ENCODE measurements at places on chromosomes 5 and 9. TPM values are rescaled to one million over a fixed set of nuclear protein-coding genes. Genes with fewer than 3 reads are reported as not detected.

The WDR38 gene
- total RNA-seq = not detected

The LURAP1L gene
- 1.9 TPM for total RNA-seq

The CCNJL gene
- total RNA-seq = 10.2 TPM

DNA sequence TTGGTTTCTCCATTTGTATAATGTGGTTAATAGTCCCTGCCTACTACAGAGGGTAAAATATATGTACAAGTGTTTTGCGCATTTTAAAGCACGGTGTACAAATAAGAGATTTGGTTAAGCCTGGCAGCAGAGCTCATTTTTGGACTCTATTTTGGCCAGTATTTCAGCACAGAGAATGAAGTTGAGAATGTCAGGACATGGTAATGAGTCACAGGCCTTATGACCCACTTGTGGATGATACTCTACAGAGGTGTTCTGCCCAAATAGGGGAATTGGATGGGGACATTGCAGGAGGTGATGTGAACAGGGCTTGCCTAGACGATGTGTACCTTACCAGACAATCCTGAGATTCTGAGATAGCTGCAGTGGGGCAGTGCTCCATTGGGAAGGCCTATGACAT, 50.6 kb downstream of the MELK start:
- no peak for DNase-seq

The FCN2 gene
- not detected for total RNA-seq

DNA sequence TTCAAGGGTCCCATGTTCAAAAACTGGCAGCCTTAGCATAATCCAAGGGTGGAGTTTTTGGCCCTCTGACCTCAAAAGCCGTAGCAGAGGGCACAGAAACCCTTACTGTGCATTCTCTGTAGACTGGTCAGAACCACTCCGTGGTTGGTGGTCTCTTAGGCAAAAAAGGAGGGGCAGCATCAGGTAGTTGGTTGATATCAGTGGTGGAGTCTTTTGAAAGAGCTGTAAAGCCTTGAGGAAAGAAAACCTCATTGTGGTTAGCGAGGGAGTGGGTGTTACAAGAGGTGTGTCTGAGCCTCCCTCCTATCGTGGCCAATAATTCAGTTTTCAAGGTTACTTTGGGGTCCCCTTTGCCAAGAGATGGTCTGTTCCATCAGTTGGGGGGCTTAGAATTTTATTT, 40.9 kb downstream of the ARHGEF28 start:
- no peak for DNase-seq

- DNase-seq = no peak
These were observed 56.3 kb downstream of the SLF1 start for GRCh38 chr5:94674490-94675382.

The NSG2 gene
- 0.30 TPM for total RNA-seq

GRCh38 chr5:137672001-137672400, 63.9 kb downstream of the KLHL3 start:
- no peak for DNase-seq

DNA sequence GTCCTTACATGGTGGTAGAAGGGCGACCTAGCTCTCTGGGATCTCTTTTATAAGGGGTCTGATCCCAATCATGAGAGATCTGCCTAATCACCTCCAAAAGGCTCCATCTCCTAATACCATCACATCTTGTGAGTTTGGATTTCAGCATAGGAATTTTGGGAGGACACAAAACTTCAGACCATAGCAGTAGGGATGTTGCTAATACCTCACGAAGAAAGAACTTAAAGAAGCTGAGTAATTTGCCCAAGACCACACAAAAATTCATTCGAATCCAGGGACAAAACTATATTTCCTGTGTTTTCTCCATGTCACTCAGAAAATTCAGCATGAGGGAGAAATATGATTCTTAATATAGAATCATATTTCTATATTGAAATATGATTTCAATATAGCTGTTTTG, 32.7 kb downstream of the MTAP start:
- no peak for DNase-seq

The TSSK1B gene
- total RNA-seq = not detected

DNA sequence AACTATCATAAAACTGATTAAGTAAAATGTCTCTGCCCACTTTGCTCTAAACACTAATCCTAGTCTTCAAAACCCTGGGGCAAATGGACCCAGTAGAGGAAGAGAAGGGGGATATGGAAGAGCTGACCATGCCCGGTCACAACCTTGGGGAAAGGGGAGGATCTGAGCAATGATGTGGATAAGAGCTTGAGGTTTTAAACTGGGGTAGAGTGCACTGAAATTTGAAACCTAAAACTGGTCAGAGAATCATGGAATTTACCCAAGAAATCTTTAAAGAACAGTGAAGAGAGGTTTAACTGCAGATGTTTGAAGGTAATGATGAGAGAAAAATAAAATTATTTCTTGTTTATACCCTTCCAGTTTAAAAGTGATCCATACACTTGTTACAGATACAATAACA, 110.8 kb downstream of the MRPS30 start:
- DNase-seq = no peak

GRCh38 chr5:151469992-151470391, 22.6 kb downstream of the SLC36A1 start:
- no peak for DNase-seq

- no peak for DNase-seq
These were observed 167.4 kb downstream of the TMEM167A start for GRCh38 chr5:82909771-82910170.

GRCh38 chr5:57718155-57718554, 235.5 kb upstream of the ACTBL2 start:
- DNase-seq = no peak

The SLC2A8 gene
- 15.0 TPM for total RNA-seq

The SPINK6 gene
- not detected for total RNA-seq

DNA sequence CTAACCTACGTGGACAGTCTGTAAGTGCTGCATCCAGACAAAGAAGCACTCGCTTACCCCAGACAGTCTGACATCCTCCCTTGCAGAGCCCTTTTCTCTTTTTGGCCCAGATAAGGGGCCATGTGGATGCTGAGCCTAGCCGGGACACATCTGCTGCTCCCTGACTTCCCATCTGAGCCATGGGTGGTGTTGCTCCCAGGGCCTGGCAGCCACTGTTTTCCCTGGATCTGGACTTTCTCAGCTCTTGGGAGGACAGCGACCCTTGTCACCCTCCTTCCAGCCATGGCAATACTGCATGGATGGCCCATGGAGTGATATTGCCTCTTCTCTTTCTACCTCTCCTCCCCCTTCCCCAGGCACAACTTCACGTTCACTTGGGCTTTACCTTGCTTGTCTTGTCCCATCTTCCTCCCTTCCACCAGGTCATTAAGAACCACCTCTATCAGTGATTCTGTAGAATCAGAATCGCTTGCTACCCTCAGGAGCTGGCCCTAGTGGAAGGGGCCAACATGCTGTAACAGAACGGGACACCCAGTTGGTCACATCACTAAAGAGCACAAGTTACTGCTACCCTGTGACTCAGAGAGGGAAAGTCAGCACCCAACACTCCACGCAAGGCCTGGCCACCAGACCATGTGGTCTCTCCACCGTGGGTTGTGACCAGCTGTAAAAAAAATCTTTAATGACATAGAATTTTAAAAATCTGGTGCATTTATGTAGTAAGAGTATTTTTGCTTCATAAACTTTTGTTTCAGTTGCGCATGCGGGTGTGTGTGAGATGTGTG, 4.4 kb downstream of the NEURL1B start:
- DNase-seq = no peak

The QRFP gene
- not detected for total RNA-seq

The GTF2H2C gene
- 16.5 TPM for total RNA-seq

- DNase-seq = no peak
These were observed 27.9 kb upstream of the IFNA14 start for GRCh38 chr9:21267485-21268346.

The SPINK4 gene
- not detected for total RNA-seq

DNA sequence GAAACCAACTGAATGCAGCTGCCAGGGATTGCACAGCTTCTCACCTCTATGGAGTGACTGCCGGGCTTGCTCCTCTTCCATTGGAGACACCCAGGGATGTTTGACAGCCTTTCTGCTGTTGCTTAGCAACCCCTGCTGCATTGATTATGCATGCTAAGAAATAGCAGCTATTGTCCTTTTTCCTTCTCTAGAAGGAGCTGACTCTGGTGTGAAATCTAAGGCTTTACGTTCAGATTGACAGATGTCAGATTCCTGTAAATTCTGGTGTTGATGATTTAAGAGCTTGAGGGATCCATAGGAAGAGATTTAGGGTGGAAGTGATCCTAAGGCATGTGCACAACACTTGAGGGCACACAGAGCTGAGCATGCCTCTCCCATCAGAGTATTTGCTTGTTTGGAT, 267.7 kb downstream of the NTRK2 start:
- DNase-seq = no peak

The C5orf58 gene
- total RNA-seq = not detected

DNA sequence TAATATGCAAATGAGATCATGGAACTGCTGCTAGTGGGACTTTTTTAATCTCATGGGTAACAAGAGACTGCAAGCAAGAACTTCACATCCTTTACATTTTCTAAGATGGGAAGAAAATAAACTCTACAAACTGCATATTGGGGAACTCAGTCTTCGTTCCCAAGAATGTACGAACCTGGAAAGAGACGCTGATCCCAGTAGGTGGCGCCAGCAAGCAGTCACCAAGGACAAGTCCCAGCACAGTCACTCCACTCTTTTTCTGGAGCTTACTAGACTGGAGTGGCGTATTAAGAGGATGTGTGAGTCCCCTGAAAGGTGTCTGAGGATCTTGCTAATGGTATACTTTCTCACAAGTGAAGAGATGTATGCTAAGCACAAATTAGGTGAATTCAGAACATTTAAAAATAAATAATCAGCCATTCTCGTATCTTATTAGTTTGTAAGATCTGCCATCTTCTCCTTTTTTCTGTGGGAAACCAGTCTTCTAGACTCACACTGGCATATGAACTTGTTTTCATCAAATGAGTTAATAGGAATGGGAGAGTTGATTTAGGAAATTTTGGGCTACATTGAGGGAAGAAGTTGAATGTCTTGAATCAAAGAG, 16.0 kb upstream of the PUM3 start:
- no peak for DNase-seq

The LCN15 gene
- total RNA-seq = 0.46 TPM

- no peak for DNase-seq
These were observed 2384.8 kb upstream of the ACO1 start for GRCh38 chr9:29999645-30000044.

The GLRA1 gene
- total RNA-seq = not detected

GRCh38 chr9:114430457-114430856, 42.7 kb upstream of the AKNA start:
- no peak for DNase-seq

GRCh38 chr5:135535420-135535819, 344 bp downstream of the NEUROG1 start:
- no peak for DNase-seq

DNA sequence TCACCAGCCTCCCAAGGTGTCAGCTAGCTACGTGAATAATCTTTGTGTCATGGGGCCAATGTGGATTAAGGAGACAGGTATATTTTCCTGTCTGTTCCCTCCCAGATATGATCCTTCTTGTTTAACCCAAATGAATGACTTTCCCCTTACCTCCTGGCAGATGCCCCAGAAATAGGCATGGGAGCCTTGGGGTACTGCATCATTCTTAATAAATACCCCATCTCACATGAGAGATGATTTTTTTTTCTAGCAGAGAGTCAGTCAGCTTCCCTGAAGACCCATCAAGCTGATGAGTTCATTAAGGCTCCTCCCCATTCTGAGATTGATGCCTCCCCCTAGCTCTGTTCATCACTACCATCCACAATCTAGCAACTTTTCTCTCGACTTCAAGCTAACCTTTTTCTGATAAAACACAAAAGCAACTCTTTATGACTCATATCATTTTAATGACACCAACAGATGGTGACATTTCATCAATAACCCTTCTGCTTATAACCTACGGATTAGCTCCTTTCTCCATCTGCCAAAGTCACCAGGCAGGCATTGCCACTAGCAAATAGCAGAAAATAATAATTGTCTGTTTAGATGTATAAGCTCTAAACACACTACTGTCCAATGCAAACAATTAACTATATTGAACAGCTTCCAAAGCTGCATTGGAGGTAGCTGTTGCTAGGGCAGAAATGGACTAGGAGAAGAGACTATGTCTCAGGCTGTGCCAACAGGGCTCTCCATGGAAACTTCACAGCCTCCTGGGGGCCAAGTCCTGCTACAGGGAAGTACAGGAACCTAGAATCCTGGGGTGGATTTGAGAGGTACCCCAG, 143.7 kb downstream of the ACER2 start:
- DNase-seq = no peak

The SMARCA2 gene
- 98.4 TPM for total RNA-seq

The FAM200C gene
- total RNA-seq = 4.2 TPM

DNA sequence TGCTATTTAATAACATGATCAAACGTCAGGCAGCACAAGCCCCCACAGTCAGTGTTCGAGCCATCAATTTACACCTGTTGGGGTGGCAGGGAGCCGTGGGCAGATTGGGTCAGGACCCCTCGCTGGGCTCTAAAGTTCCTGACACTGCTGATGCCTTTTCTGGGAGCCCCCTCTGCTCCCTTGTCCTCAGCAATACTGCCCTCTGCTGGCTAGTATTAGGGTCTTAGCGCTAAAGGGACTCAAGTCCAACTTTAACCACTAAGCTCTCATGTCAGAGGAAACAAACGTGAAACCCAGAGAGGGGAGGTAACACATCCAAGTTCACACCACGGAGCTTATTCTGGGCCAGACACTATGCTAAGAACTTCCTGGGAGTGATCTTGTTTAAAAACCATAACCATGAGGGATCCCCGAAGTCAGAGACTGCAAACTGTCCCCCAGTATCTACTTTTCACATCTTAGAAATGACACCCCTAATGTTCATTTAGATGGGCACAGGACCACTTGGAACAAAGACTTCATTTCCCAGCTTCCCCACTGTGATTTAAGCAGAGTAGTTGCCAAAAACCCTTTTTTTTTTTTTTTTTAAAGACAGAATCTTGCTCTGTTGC, 20.4 kb downstream of the ANKS6 start:
- DNase-seq = no peak

DNA sequence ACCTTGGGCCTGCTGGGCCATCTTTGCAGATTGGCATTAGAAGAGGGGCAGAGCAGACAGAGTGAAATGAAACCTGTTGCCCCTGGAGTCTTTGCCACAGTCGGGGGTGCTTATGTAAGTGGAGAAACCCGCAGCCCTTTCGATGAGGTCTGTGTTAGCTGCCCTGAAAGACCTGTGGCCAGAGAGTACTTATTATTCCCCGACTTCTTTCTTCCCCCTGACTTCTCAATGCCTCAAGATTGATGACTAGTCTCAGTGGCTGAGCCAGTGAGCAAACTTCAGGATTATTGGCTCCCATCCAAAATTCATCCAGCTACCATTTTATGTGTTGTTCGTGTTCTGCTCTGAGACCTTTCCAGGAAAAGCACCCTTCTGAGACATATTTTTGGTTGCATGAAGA, 7.6 kb downstream of the NTRK2 start:
- DNase-seq = no peak

The DOLPP1 gene
- 6.8 TPM for total RNA-seq

Data from Right ventricle myocardium inferior (tissue), 1 donor.